Suprapubic skin (tissue), 4 donors: ENCODE measurements at places on chromosomes 5 and 9. TPM values are rescaled to one million over a fixed set of nuclear protein-coding genes. Genes with fewer than 3 reads are reported as not detected.

Gene PRELID2
- total RNA-seq = 4.6 TPM

Gene MSMP
- total RNA-seq = not detected

Gene LCN2
- 36.6 TPM for total RNA-seq

Gene DMRT2
- 1.1 TPM for total RNA-seq

Gene OBP2B
- total RNA-seq = 2.6 TPM

Gene OTULINL
- 3.3 TPM for total RNA-seq

Gene MLANA
- total RNA-seq = 20.0 TPM

Gene YIPF5
- total RNA-seq = 28.1 TPM

Gene KCNV2
- total RNA-seq = not detected

Gene MYOZ3
- total RNA-seq = 0.30 TPM

Gene HNRNPA0
- total RNA-seq = 9.8 TPM

Gene MLLT3
- 17.5 TPM for total RNA-seq

Gene SMC2
- total RNA-seq = 9.7 TPM

Gene AGXT2
- not detected for total RNA-seq

Gene POU5F2
- 7.1 TPM for total RNA-seq

Gene BTNL9
- total RNA-seq = 98.3 TPM

Gene TPD52L3
- total RNA-seq = not detected

Gene SAXO1
- 0.05 TPM for total RNA-seq

Gene PPIC
- 25.3 TPM for total RNA-seq
